ENCODE measurements at places on chromosomes 4 and X. TPM values are rescaled to one million over a fixed set of nuclear protein-coding genes. Genes with fewer than 3 reads are reported as not detected.

OR13H1 gene
- not detected for total RNA-seq

KLHL13 gene
- 5.1 TPM for total RNA-seq

MGST2 gene
- 16.1 TPM for total RNA-seq

AKAP4 gene
- not detected for total RNA-seq

ASB5 gene
- not detected for total RNA-seq

TMEM128 gene
- 22.9 TPM for total RNA-seq

AMTN gene
- total RNA-seq = not detected

IGSF1 gene
- not detected for total RNA-seq

MID2 gene
- total RNA-seq = 13.0 TPM

HSFX4 gene
- total RNA-seq = not detected

RAB39B gene
- total RNA-seq = not detected

SSX1 gene
- total RNA-seq = not detected

GC gene
- not detected for total RNA-seq

MFSD8 gene
- total RNA-seq = 15.6 TPM

EDA2R gene
- total RNA-seq = 7.1 TPM

MAPK10 gene
- 3.9 TPM for total RNA-seq

BEND2 gene
- not detected for total RNA-seq

TLR3 gene
- total RNA-seq = 6.2 TPM

ABCE1 gene
- 118 TPM for total RNA-seq

ADAMTS3 gene
- total RNA-seq = 1.1 TPM

NDNF gene
- total RNA-seq = under 0.01 TPM

CLCN5 gene
- 8.5 TPM for total RNA-seq

FMR1 gene
- total RNA-seq = 15.6 TPM

UGT2B17 gene
- not detected for total RNA-seq

MAD2L1 gene
- total RNA-seq = 19.6 TPM

ADGRL3 gene
- total RNA-seq = 13.3 TPM

AFF2 gene
- 0.65 TPM for total RNA-seq

UGT2B11 gene
- not detected for total RNA-seq

DUSP9 gene
- not detected for total RNA-seq

ETNPPL gene
- not detected for total RNA-seq

KIT gene
- total RNA-seq = 1.1 TPM

NSUN7 gene
- total RNA-seq = not detected

FAM149A gene
- total RNA-seq = 6.0 TPM

STAP1 gene
- total RNA-seq = 0.16 TPM

LCORL gene
- 4.5 TPM for total RNA-seq

GPR50 gene
- not detected for total RNA-seq

RNF175 gene
- not detected for total RNA-seq

Measured in cardiac atrium fibroblast (primary cell).